Naive thymus-derived CD4-positive, alpha-beta T cell (primary cell): ENCODE measurements at places on chromosomes 3 and 15. TPM values are rescaled to one million over a fixed set of nuclear protein-coding genes. Genes with fewer than 3 reads are reported as not detected.

GRCh38 chr3:126433105-126433430 is 38.4 kb downstream of the CFAP100 start:
- no peak for DNase-seq
- no peak overlapping the region for H3K4me3 ChIP-seq
- no peaks in the 10 kb centered on the region for H3K4me1 ChIP-seq
- no peaks in the 10 kb centered on the region for H3K27me3 ChIP-seq
- H3K36me3 ChIP-seq, result peaks cover 8% of the 10 kb centered on the region

GRCh38 chr15:101201411-101202174 is 50.3 kb downstream of the CHSY1 start:
- H3K36me3 ChIP-seq, result no peaks in the 10 kb centered on the region
- DNase-seq, result no peak
- peaks cover 16% of the 10 kb centered on the region for H3K4me1 ChIP-seq
- no peak overlapping the region for H3K4me3 ChIP-seq

DNA sequence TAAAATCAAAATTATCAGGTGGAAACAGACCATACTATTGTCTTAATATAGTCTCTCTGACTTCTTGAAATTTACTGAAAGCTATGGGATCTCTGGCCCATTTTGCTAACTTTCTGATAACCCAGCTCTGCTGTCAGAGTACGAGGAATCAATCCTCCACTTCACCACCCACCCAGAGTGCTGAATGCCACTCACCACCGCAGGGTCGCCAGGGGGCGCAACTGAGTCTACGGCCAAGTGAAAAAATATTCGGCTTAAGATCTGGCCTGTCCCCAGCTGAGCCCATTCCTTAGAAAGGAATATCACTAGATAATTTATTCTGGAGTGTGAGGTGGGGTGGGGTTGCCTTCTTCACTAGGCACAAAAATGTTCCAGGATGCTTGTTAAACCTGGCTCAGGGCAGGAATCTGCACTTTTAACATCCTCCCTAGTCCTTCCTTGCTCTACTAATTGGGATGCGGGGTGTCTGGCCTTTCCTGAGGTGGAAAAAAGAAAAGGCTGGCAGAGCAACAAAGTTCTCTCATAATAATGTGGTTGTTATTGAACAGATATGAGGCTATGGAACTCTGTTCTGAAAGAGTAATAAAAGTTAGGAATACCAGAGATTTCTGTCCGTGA is 520.6 kb downstream of the MFSD1 start:
- no peaks in the 10 kb centered on the region for H3K4me1 ChIP-seq
- DNase-seq, result no peak
- no peaks in the 10 kb centered on the region for H3K36me3 ChIP-seq
- no peak overlapping the region for H3K4me3 ChIP-seq
- no peaks in the 10 kb centered on the region for H3K27me3 ChIP-seq

CFAP100 gene
- not detected for total RNA-seq

LEKR1 gene
- 0.31 and 0.48 TPM in 2 replicates for total RNA-seq

ACKR4 gene
- total RNA-seq, result 0.51 TPM

- no peak overlapping the region for H3K27ac ChIP-seq
- no peaks in the 10 kb centered on the region for H3K4me1 ChIP-seq
- H3K27me3 ChIP-seq, result no peaks in the 10 kb centered on the region
- no peaks in the 10 kb centered on the region for H3K36me3 ChIP-seq
Measured at GRCh38 chr3:112032098-112032731, 2.3 kb upstream of the TMPRSS7 start.

SLC24A5 gene
- total RNA-seq, result not detected

DNA sequence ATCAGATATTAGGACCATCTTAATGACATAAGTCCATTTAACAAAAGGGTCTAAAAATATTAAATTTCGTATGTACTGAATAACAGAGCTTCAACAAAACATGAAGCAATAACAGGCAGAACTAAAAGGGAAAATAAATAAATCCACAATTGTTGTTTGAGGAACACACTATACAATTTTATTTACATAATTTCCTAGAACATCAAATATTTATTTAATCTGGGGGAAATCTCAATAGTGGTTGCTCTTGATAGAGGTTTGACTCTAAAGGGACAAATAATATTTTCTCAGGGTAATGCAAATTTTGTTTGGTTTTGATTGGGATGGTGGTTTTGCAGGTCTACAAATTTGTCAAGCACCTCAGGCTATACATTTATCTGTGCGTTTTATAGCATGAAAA is 90.3 kb downstream of the BCHE start:
- DNase-seq, result no peak
- no peaks in the 10 kb centered on the region for H3K27me3 ChIP-seq
- no peak overlapping the region for H3K27ac ChIP-seq
- no peak overlapping the region for H3K4me3 ChIP-seq

DNA sequence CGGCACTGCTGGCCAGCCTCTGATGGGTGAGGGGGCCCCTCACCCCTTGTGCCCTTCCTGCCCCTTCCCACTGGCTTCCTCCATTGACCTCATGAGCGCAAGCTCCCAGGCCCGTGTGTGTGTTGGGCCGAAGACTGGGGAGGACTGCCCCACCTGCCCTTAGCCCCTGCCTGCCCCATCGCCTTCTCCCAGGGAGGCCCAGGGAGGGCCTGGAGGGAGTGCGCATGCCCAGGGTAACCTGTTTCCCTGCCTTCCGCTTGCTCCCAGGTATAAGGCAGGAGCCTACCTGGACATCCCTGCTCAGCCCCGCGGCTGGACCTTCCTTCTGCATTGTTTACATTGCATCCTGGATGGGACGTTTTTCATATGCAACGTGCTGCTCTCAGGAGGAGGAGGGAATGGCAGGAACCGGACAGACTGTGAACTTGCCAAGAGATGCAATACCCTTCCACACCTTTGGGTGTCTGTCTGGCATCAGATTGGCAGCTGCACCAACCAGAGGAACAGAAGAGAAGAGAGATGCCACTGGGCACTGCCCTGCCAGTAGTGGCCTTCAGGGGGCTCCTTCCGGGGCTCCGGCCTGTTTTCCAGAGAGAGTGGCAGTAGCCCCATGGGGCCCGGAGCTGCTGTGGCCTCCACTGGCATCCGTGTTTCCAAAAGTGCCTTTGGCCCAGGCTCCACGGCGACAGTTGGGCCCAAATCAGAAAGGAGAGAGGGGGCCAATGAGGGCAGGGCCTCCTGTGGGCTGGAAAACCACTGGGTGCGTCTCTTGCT is 8.8 kb downstream of the DLL4 start:
- no peaks in the 10 kb centered on the region for H3K36me3 ChIP-seq
- H3K4me1 ChIP-seq, result peaks cover 8% of the 10 kb centered on the region
- H3K27me3 ChIP-seq, result no peaks in the 10 kb centered on the region
- H3K27ac ChIP-seq, result no peak overlapping the region

DNA sequence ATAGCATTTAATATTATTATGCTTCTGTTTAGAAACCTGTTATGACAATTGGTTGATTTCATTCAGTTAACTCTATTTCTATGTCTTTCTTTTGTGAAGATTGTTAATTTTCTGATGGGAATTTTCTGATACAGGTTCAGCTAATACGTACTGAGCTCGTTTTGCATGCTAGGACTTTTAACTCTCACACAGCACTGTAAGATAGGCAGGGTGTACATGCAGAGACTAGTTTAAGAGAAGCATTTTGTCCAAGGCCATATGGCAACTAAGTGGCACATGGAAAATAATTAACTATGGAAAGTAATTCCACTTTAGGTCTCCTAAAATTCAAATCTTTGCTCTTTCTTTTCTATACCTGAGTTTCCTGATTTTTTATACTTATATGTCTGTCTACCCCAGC is 81.9 kb downstream of the IL1RAP start:
- H3K4me1 ChIP-seq, result no peaks in the 10 kb centered on the region
- no peak overlapping the region for H3K27ac ChIP-seq
- DNase-seq, result no peak
- H3K4me3 ChIP-seq, result no peak overlapping the region
- H3K36me3 ChIP-seq, result no peaks in the 10 kb centered on the region
- H3K27me3 ChIP-seq, result no peaks in the 10 kb centered on the region

- no peak overlapping the region for H3K27ac ChIP-seq
- no peaks in the 10 kb centered on the region for H3K4me1 ChIP-seq
- no peaks in the 10 kb centered on the region for H3K27me3 ChIP-seq
Measured at GRCh38 chr3:169526246-169526645, 137.3 kb downstream of the MECOM start.

GRCh38 chr3:107369791-107370190 is 7.4 kb upstream of the CCDC54 start:
- H3K4me3 ChIP-seq, result no peak overlapping the region
- no peaks in the 10 kb centered on the region for H3K4me1 ChIP-seq
- no peak overlapping the region for H3K27ac ChIP-seq
- no peaks in the 10 kb centered on the region for H3K27me3 ChIP-seq
- H3K36me3 ChIP-seq, result no peaks in the 10 kb centered on the region
- DNase-seq, result no peak

- DNase-seq, result no peak
- no peaks in the 10 kb centered on the region for H3K27me3 ChIP-seq
- no peak overlapping the region for H3K27ac ChIP-seq
- no peaks in the 10 kb centered on the region for H3K4me1 ChIP-seq
- H3K4me3 ChIP-seq, result no peak overlapping the region
- no peaks in the 10 kb centered on the region for H3K36me3 ChIP-seq
Measured at GRCh38 chr15:42911058-42911592, 9.5 kb downstream of the TTBK2 start.

- H3K36me3 ChIP-seq, result no peaks in the 10 kb centered on the region
- H3K27ac ChIP-seq, result no peak overlapping the region
- H3K4me1 ChIP-seq, result no peaks in the 10 kb centered on the region
- H3K4me3 ChIP-seq, result no peak overlapping the region
Measured at GRCh38 chr15:26632500-26632899, 140.4 kb downstream of the GABRB3 start.

PEX11A gene
- total RNA-seq, result 1.6 TPM

ECE2 gene
- not detected for total RNA-seq

MINAR1 gene
- total RNA-seq, result 0.34 TPM

CDC25A gene
- not detected for total RNA-seq

- no peak overlapping the region for H3K4me3 ChIP-seq
- H3K4me1 ChIP-seq, result no peaks in the 10 kb centered on the region
- H3K27ac ChIP-seq, result no peak overlapping the region
- H3K36me3 ChIP-seq, result no peaks in the 10 kb centered on the region
- no peak for DNase-seq
Measured at GRCh38 chr15:50140098-50140497, 21.1 kb upstream of the ATP8B4 start.

GRCh38 chr15:82846621-82847020 is 37.2 kb downstream of the WHAMM start:
- no peak for DNase-seq
- no peaks in the 10 kb centered on the region for H3K27me3 ChIP-seq
- H3K27ac ChIP-seq, result no peak overlapping the region
- H3K36me3 ChIP-seq, result no peaks in the 10 kb centered on the region
- no peak overlapping the region for H3K4me3 ChIP-seq

GRCh38 chr3:71817262-71817661 is 32.3 kb upstream of the PROK2 start:
- H3K4me1 ChIP-seq, result no peaks in the 10 kb centered on the region
- no peak overlapping the region for H3K27ac ChIP-seq
- no peak overlapping the region for H3K4me3 ChIP-seq
- no peak for DNase-seq
- H3K36me3 ChIP-seq, result no peaks in the 10 kb centered on the region

DNA sequence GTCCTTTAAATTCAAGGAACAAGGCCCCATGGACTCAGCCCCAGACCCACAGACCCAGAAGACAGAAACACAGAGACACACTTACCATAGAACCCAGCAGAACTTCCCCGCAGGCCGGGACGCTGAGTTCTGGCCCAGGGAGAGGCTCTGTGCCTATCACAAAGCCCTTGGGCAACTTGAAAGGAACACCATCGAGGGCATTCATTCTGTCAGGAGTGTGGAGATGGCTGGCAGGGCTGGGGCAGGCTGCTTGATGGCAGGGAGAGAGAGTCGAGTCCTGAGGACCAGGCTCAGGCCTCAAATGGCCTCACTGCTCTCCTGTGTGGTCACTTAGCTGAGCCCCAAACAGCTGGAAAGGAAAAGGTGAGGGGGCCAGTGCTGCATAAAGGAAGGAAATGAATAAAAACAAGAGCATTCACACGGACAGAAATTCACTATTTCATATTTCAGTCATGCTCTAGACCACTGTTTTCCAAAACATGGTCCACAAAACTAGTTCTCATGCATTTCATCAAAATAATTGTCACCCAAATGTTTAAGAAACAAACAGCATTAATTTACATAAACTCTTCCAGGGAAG is 8.9 kb downstream of the UBAP1L start:
- no peak overlapping the region for H3K4me3 ChIP-seq
- H3K4me1 ChIP-seq, result no peaks in the 10 kb centered on the region
- DNase-seq, result no peak
- no peak overlapping the region for H3K27ac ChIP-seq
- no peaks in the 10 kb centered on the region for H3K36me3 ChIP-seq
- H3K27me3 ChIP-seq, result no peaks in the 10 kb centered on the region

CNTN4 gene
- not detected in 2 replicates for total RNA-seq

VEPH1 gene
- total RNA-seq, result not detected

DNA sequence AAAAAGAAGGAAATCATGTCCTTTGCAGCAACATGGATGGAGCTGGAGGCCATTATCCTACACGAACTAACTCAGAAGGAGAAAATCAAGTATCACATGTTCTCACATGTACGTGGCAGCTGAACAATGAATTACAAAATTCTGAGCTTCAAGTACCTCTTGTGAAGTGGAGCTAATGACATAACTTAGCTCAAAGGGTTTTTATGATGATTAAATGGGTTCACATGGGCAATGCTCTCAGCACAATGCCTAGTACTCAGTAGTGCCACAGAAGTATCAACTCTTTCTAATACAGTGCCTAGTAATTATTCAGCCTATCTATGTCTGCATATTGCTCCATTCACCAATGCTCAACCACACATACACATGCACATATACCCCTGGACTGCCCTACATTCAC is 407.5 kb upstream of the WNT5A start:
- no peak overlapping the region for H3K4me3 ChIP-seq
- no peak for DNase-seq
- H3K4me1 ChIP-seq, result no peaks in the 10 kb centered on the region
- no peak overlapping the region for H3K27ac ChIP-seq

DNA sequence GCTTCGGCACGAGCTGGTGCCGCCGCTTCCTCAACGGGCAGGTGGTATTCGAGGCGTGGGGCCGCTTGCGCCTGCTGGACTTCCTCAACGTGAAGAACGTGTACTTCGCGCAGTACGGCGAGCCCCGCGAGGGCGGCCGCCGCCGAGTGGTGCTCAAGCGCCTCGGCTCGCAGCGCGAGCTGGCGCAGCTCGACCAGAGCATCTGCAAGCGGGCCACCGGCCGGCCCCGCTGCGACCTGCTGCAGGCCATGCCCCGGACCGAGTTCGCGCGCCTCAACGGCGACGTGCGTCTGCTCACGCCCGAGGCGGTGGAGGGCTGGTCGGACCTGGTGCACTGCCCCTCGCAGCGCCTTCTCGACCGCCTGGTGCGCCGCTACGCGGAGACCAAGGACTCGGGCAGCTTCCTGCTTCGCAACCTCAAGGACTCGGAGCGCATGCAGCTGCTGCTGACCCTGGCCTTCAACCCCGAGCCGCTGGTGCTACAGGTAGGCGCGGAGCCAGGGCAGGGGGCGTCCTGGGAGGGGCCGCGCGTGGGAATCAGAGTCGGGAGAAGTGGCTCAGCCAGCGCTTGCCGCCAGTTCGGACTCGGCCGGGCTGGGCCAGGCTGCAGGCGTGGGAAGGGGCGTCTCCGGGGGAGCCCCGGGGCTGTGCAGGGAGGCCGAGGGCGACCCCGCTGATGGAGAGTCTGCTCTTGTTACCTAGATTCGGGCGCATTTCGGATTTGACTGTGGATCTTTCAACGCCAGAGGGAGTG is 1.1 kb downstream of the DIPK2A start:
- H3K36me3 ChIP-seq, result no peaks in the 10 kb centered on the region
- H3K4me1 ChIP-seq, result peaks cover 10% of the 10 kb centered on the region
- peak; percentile 60 for DNase-seq
- H3K27ac ChIP-seq, result peak overlapping the region; percentile 84

GRCh38 chr3:98531622-98532274 is at the start of gene GPR15:
TSS of gene GPR15 (plus strand) at chr3:98531978. CDS start at chr3:98532034, 56 bp downstream.
- no peak within 1 kb of the TSS for H3K4me3 ChIP-seq
- H3K4me1 ChIP-seq, result no peaks in the 10 kb centered on the region
- no peaks in the 10 kb centered on the region for H3K36me3 ChIP-seq
- no peaks in the 10 kb centered on the region for H3K27me3 ChIP-seq
- no peak within 1 kb of the TSS for H3K27ac ChIP-seq
